Foreskin keratinocyte (primary cell): ENCODE measurements at places on chromosomes 2 and 18.

DNA sequence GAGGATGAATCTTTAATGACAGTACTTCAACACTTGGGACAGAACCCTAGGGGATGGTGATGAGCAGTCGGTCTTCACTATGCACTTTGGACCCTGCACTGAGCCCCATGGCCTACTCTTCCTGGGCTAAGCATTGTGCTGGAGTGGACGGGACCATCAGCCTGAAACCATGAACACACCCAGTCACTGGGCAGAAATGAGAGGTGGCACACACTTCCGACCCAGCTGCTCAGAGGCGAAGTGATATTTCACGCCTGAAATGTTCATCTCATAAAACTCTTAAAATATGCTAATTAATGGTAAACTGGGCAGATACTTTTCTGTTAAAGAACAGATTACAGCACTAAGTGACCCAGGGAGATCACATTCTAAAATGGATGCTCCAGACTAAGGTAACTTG lies 150.3 kb upstream of the NDUFV2 start:
- no peak for DNase-seq

GRCh38 chr2:229195346-229195947 lies 75.6 kb downstream of the PID1 start:
- no peak for DNase-seq

DNA sequence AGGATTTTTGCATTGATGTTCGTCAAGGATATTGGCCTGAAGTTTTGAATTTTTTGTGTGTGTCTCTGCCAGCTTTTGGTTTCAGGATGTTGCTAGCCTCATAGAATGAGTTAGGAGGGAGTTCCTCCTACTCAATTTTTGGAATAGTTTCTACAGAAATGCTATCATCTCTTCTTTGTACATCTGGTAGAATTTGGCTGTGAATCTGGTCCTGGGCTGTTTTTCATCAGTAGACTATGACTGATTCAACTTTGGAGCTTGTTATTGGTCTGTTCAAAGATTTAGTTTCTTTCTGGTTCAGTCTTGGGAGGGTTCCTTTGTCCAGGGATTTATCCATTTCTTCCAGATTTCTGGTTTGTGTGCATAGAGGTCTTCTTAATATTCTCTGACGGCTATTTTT lies 166.7 kb downstream of the ST6GAL2 start:
- no peak for DNase-seq

GRCh38 chr2:164967781-164968228 lies 12.5 kb upstream of the SLC38A11 start:
- DNase-seq: peak; percentile 99

DNA sequence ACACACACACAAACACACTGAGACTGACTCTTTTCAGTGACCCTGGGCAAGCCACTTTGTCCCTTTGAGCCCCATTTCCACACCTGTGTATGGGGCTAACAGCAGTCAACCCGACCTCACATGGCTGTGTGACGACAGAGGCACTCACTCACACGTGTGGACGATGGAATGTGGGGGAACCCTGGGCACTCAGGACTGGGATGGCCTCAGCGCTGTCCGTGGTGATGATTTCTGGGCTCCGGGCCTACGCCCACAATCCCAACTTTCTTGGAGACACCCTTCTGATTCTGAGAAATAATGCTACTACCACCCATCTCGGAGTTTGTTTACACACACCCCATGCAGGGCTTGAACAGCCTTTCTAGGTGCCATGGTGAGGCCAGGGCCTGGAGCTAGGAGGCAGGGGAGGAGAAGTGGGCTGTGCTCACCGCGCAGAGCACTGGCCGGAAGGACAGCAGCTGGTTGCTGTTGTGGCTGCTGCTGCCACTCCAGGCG lies 1.5 kb downstream of the CRYBA2 start:
- no peak for DNase-seq

GRCh38 chr2:109419960-109420370 lies 193.8 kb downstream of the SEPTIN10 start:
- DNase-seq: no peak

DNA sequence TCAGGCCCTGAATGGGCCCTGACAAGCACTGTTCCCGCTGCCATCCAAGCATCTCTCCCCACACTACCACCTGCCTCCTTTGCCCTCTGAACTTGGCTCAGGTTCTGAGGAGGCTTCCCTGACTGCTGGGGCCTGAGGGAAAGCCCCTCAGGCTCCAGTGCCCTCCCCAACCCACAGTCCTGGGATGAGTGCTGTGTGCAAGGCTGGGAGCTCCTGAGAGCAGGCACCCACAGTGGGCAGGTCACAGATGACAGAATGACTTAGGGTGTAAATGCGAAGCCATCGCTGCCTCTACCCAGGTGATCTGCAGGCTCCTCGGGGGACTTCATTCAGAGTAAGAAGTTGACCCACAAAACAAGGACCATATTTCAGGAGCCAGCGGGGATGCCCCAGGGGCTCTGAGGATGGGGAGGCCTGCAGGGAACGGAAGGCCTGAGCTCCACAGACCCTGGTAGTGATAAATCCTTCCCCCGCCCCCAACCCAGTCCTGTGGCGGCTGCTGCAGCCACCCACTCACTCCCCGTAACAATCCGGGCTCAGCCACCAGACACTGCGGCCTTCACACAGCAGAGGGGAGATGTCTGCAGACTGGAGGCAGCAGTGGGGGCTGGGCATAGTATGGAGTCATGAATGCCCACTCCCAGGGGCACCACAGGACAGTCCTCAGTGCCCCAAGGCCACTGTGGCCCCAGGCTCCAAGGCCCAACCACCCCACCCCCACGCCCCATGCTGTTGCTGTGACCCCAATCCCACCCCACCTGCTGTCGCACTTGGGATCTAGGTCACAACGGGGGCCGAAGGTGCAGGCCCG lies 8.9 kb downstream of the BIN1 start:
- no peak for DNase-seq

DNA sequence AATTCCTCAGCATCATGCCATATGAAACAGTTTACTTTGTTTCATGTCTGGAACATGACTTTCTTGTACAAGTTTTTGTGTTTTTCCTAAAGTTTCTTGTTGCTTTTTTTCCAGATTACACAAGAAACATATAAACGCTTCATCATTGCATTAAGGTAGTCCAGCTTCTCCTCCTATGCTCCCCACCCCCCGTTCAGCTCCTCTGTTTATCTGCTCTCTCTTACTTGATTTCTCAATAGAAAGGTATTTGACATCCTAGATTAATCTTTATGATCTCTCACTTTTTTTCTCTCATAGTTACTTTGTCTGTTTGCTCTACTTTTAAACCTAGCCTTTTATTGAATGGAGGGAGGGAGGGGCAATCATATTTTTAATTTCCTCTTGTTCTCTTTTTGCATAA lies 25.4 kb downstream of the SLC40A1 start:
- peak; percentile 52 for DNase-seq

GRCh38 chr2:24906466-24906865 lies 13.6 kb downstream of the ADCY3 start:
- DNase-seq: no peak

DNA sequence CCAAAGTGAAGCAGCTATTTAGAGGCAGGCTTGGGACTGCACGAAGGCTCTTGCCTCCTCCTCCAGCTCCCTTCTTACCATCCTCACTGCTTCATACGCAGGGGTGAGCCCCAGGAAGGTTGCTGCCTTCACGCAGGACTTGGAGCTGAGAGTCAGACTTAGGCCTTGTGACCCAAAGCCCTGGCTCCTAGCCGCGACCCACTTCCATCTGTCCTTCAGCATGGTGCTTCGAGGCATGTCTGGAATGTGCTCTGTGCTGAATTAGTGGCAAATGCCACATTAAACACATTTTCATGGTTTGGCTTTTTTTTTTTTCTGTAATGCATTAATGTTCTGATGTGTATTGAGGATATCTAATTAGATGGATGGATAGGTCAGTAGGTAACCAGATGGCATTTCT lies 37.5 kb downstream of the ITGB1BP1 start:
- DNase-seq: no peak

DNA sequence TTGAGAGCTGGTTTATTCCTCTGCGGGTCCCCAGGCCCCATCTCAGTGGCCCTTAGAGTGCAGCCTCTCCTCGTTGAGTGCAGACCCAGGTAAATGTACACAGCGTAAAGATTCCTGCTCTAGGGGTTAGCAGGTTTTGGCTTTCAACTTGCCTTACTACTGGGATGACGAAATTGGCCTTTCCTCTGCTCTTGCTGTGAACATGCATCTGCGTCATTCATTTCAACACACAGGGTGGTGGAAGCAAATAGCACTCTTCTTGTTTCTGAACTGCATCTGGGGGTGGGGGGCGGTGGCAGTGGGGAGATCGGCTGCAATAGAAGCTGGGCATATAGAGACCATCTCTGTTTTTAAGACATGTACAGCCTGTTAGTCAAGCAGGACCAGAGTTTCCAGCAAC lies 16.5 kb upstream of the SLC16A14 start:
- no peak for DNase-seq

DNA sequence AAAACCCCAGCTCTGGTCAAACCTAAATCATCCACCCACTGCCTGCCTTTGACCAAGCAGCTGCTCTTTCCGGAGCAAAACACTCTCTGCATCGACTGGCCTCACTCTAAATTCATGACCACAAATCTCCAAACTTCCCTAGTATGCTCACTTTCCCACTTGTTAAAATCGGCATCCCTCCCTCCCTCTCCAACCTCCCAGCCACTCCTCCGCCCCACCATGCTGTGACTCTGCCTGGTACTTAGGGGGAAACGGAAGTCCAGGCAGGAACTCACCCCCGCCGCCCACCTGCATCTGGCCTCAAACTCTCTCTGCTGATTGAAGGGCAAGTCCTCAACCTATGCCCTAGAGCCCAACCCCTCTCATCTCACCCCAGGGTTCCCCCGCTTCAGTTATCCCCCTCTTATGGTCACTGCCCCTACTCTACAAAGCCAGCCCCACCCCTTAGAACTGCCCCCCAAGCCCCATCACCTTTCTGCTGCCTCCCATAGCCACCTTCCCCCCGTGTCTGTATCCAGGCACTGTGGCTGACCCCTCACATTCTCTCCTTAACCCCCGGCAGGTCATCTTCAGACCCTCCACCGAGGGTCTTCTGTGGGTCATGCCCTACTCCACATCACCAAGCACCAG lies 3.8 kb upstream of the ADRA2B start:
- no peak for DNase-seq

DNA sequence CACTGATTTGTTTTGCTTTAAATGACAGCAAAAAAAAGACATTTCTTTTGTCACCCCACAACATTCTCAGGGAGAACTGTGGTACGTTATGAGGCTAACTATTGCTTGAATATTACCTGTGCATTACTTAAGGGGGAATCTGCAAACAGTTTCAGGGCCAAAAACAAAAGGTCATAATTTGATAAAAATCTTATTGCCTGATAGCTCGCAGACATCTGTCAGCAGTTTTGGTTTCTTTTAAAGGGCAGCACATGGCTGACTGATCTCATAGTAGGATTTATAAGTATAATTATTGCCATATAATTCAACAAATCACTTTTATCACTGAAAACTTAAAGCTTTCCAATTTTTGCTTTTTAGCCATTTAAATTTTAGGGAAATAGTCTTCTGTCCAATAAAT lies 226.4 kb upstream of the VWC2L start:
- no peak for DNase-seq

- DNase-seq: no peak
These were observed 117.8 kb downstream of the GLI2 start for GRCh38 chr2:120853306-120854013.

GRCh38 chr2:219887870-219888269 lies 260.4 kb downstream of the SLC4A3 start:
- peak; percentile 81 for DNase-seq

DNA sequence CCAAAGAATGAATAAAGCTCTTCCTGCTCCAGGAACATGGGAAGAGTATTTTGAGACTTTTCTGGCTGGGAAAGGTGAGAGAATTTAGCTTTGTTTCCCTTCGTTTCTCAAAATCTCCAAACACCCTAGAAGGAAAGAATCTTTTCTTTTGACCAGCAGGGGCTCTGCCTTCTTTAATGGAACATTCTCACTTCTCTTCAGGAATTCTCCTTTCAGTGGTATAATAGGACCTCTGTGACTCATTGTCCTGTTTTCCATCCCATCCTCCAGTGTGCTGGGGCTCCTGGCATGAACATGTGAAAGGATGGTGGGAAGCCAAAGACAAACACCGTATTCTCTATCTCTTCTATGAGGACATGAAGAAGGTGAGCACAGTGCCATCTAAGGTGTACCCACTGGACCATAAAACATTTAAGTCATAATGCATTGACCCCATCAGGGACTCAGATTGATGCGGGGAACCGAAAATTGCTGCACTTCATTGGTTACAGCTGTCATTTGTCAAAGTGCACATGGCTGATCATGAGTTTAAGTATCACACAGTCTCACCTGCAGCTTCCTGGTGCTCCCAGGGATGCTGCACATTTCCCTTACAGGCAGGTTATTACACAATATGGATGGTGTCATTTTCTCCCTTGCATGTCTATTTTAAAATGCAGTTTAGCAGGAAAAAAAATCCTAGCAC lies 5.5 kb downstream of the SULT1C4 start:
- no peak for DNase-seq

- no peak for DNase-seq
These were observed 252.2 kb upstream of the SPHKAP start for GRCh38 chr2:228433721-228434120.

- no peak for DNase-seq
These were observed 70.1 kb downstream of the TSHZ1 start for GRCh38 chr18:75280427-75281280.

DNA sequence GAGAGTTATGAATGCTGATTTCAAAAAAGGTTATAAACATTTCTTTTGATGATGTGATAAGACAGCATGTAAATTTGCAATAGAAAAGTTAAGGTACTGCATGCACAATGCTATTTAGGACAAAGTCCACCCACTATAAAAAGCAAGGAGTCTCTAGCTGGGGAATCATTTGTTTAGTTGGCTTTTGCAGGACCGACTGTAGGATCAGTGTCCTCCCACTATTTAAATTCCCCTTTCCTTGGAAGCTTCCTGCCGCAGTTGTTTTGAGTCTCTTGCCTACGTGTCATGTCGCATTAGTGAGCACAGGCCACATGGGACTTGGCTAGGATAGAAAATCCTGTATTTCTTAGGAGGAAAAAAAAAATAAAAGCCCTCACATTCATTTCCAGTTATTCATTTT lies 13.1 kb downstream of the QPCT start:
- no peak for DNase-seq

- DNase-seq: no peak
These were observed 55.5 kb downstream of the SGPP2 start for GRCh38 chr2:222479859-222480258.

- DNase-seq: no peak
These were observed 665.9 kb downstream of the CBLN2 start for GRCh38 chr18:71878226-71878625.

DNA sequence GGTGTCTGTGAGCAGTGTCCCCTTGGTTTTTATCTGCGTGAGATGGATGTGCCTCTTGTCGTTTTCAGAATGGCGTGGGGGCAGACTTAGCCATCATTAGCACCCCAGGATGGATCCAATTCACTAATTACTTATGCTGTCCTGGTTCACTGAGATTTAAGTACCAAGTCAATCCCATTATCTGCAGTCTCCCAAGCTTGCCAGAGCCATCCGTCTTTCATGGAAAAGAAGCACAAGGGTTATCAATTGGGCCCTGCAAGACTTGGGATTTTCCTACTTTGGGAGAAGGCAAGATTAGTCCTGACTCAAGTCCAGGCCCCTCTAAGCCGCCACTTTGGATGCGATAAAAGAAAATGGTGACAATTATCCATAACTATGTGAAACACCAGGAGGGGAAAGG lies 404.0 kb downstream of the TMEM182 start:
- DNase-seq: no peak

GRCh38 chr2:84636080-84636971 lies 120.0 kb downstream of the DNAH6 start:
- DNase-seq: no peak

- no peak for DNase-seq
These were observed 53.8 kb upstream of the SPTBN1 start for GRCh38 chr2:54402350-54402749.

GRCh38 chr2:138779406-138779780 lies 797 bp downstream of the NXPH2 start:
- peak; percentile 47 for DNase-seq

- DNase-seq: no peak
These were observed 47.4 kb downstream of the DNAJC10 start for GRCh38 chr2:182763311-182763912.
